H7 (cell line): ENCODE measurements at places on chromosomes 2 and 18.
A peak's percentile ranks its signal among the peaks of the same experiment; 100 is the strongest.

GRCh38 chr2:61456070-61456745, 14.7 kb downstream of the USP34 start:
- DNase-seq, result no peak

DNA sequence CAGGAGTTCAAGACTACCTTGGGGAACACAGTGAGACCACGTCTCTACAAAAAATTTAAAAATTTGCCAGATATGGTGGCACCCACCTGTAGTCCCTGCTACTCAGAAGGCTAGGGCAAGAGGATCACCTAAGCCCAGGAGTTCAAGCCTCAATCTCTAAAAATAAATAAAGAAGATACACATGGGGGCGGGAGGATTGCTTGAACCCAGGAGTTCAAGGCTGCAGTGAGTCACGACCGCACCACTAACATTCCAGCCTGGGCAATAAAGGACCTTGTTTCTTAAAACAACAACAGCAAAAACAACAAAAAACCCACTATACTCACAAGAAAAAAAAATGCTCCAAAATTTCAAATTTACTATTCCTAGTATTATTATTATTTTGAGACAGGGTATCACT, 10.0 kb upstream of the ICA1L start:
- DNase-seq, result no peak

DNA sequence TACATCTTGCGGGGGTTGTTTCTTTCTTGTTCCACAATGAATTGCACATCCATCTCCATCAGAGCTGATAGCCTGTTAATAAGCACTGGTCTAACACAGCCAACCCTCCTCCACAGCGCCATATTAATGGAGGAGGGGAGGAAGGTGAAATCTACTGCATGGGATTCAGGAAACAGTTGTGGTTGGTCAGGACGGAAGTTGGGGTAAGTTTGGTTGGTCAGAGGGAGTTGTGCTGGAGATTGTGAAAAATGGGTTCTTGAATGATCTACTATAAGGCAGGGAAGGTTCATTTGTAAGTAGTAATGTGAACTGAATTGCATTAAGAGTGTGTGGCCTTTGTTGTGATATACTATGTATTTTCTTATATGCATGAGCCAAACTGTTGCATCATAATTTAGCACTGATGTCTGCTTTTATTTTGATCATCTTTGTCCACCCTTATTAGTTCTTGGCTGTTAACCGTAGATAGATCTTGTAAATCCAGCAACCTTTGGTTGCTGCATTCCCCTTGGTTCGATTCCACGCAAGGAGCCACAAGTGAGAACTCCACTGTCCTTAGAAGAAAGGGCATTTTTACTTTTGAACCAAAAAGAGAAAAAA, 150.6 kb upstream of the MAPRE2 start:
- no peak for DNase-seq

DNA sequence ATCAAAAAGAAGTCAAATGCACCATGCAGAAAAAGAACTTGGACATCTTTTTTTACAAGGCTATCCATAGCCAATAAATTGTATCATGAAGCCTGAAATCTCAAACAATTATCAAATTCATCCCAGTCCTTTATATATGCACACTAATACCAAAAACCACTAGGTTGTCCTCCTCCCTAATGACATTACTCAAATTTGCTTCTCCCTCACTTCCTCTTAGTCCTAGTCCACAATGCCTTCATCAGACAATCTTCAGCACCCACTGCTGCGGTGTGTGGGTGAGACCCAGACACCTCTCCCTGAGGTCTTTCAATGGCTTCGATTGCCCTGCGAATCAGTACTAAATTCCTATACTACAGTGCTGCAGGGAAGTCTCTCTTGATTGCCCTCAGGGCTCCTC, 58.1 kb downstream of the CLASP1 start:
- DNase-seq, result no peak

- DNase-seq, result peak; percentile 61
Observed at GRCh38 chr18:47250391-47251046, 941 bp downstream of the SKOR2 start.

DNA sequence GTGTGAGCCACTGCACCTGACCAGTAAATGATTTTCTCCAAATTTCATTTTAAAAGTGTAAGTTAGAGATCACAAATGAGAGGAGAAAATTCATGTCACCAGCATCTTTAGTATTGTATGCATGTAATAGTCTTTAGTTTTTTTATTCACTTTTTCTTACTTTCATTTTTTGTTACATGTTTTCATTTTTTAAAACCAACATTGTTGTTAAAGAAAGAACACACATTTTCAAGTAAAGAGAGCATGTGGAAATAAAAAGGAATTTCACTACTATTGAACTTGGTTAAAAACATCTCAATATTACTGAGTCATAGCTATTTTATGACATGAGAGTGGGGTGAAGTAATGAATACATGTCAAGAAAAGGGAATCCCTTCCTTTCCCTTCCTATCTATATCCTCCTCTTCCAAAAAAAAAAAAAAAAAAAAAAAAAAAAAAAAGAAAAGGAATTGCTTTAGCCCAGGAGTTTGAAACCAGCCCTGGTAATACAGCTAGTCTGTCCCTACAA, 29.1 kb upstream of the PMAIP1 start:
- no peak for DNase-seq
